ENCODE measurements at places on chromosomes 5 and 9.

- H3K4me1 ChIP-seq = no peaks in the 10 kb centered on the region
- H3K36me3 ChIP-seq = no peaks in the 10 kb centered on the region
- no peak overlapping the region for H3K4me3 ChIP-seq
- H3K27ac ChIP-seq = no peak overlapping the region
- H3K27me3 ChIP-seq = no peaks in the 10 kb centered on the region
- DNase-seq = no peak
These were observed 146.2 kb downstream of the MARCHF11 start for GRCh38 chr5:16033187-16033925.

DNA sequence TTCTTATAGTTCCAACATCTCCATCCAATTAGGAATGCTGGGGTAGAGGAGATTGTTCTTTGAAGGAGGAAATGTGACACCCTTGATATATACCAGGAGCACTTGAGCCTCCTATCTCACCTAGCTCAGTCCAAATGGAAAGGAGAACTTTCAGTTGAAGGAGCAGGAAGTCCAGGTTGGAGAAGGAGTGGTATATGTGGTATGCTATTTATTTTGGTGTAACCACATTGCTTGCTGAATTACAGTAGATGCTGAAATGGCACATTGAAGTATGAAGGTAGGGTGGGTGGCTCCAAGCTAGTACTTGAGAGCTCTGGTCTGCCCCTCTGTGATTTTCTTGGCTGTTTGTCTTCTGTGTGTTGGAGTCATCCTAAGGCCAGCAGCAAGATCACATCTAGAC is 6.1 kb downstream of the CSNK1G3 start:
- H3K4me1 ChIP-seq = peaks cover 58% of the 10 kb centered on the region
- H3K27ac ChIP-seq = no peak overlapping the region
- H3K36me3 ChIP-seq = no peaks in the 10 kb centered on the region
- no peaks in the 10 kb centered on the region for H3K27me3 ChIP-seq

- H3K27ac ChIP-seq = no peak overlapping the region
- H3K4me1 ChIP-seq = peaks cover 44% of the 10 kb centered on the region
- H3K4me3 ChIP-seq = no peak overlapping the region
- no peaks in the 10 kb centered on the region for H3K27me3 ChIP-seq
These were observed 213.6 kb upstream of the S1PR3 start for GRCh38 chr9:88777498-88778312.

DNA sequence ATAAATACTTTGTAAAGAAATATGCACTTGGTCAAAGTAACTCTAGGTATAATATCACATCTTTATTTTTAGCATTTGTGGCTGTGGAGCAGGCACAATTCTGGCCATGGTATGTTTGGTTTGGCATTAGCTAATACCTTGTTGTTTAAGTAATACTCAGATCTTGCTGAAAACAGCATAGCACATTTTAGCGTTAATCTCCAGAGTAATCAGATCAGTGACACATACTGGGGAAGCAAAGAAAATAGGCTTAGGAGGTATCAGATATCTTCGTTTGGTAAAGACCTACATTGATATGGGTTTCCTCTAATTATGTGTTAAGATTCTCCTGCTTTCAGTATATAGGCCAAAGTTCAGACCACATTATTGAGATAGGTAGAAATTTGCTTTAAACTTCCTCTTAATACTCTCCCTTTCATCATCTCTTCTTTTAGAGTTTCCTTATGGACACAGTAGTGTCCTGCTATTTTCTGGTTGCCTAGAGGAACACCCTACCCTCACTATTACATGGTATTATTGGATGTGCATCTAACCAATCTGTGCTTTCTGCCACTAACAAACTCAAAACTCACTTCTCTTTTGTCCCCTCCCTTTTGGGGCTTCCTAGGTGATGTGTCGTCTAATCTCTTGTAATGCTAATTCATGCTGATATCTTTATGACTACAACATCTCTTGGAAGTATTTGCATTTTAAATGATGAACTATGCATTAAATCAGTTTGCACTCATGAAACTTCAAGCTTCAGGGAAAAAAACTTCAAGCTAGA is 437.3 kb upstream of the ADAMTSL1 start:
- H3K27me3 ChIP-seq = no peaks in the 10 kb centered on the region
- no peak overlapping the region for H3K27ac ChIP-seq
- DNase-seq = no peak
- H3K4me3 ChIP-seq = no peak overlapping the region
- H3K36me3 ChIP-seq = no peaks in the 10 kb centered on the region

GRCh38 chr5:134209477-134210245 is 16.2 kb downstream of the PPP2CA start:
- H3K27ac ChIP-seq = no peak overlapping the region
- no peaks in the 10 kb centered on the region for H3K27me3 ChIP-seq
- DNase-seq = no peak
- peaks cover 14% of the 10 kb centered on the region for H3K36me3 ChIP-seq
- no peak overlapping the region for H3K4me3 ChIP-seq
- H3K4me1 ChIP-seq = peaks cover 41% of the 10 kb centered on the region

- no peaks in the 10 kb centered on the region for H3K36me3 ChIP-seq
- no peak overlapping the region for H3K27ac ChIP-seq
- no peaks in the 10 kb centered on the region for H3K27me3 ChIP-seq
These were observed 3.8 kb upstream of the ELAVL2 start for GRCh38 chr9:23829580-23830475.

DNA sequence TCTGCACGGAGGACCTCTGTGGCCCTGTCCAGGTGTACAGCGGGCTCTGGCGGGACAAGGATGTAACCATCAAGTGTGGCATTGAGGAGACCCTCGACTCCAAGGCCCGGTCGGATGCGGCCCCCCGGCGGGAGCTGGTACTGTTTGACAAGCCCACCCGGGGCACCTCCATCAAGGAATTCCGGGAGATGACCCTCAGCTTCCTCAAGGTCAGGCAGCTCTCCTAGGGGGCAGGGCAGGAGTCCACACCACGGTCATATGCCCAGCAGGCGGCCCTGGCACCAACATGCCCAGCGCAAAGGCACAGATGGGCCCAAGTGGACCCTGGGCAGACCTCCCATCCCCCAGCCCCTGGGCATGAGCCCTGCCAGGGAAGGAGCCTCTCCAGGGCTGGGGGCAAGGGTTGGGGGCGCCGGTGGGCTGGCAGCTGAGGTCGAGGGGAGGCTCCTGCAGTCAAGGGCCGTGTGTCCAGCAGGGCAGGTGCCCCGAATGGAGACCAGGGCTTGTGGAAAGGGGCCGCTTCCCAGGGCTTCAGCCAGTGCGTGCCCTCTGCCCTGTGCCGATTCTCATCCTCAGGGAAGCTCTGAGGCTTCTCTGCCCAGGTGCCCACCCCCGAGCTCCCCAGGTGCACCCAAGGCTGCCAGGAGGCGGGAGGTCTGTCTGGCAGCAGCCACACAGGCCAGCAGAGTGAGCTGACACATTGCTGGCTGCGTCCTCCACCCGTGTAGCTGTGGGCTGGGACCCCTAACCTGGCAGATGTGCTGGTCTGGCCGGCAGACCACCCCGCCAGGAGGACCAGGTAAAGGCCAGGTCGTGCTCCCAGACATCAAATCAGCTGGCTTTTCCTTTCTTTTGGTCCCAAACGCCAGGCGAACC is 10.0 kb downstream of the DIPK1B start:
- H3K27ac ChIP-seq = no peak overlapping the region
- H3K27me3 ChIP-seq = no peaks in the 10 kb centered on the region
- peaks cover 57% of the 10 kb centered on the region for H3K36me3 ChIP-seq
- no peak overlapping the region for H3K4me3 ChIP-seq
